ENCODE measurements at places on chromosomes 7 and 10.

GRCh38 chr10:60834401-60834800 lies 56.1 kb downstream of the CDK1 start:
- DNase-seq = no peak

DNA sequence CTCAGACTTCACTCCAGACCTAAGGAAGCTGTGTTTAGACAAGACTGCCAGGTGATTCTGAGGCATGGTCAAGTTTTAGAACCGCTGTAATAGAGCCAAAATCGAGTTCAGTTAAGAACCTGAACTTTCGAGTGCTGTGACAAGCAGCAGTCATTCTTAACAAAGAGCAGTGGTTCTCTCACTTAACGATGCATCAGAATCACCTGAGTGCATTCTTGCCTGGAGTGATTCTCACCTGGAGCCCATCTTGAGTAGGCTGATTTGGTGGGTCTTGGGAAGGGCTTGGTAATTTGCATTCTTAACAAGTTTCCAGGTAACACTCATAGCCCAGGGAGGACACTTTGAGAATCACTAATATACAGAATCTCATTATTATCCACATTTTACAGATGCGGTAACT lies 44.7 kb downstream of the PLXNA4 start:
- no peak for DNase-seq

DNA sequence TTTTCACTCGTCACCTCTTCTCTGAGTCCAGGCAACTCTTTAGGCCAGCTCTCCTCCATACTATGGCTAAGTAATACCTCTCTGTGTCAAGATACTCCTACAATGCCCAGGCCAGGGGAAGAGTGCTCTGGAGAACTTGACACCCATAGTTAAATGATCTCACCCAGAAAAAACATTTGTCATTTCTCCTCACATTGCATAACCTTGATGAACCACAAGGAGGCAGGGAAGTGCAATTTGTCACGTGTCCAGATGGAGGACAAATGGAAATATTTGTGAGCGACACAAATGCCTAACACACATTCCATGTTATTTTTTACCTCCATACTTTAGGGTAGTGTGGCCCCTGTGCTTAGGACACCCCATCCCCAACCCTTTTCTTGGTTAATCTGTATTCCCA lies 78.3 kb downstream of the HTR7 start:
- no peak for DNase-seq

- DNase-seq = no peak
Measured at GRCh38 chr10:23368816-23369640, 24.4 kb upstream of the C10orf67 start.

DNA sequence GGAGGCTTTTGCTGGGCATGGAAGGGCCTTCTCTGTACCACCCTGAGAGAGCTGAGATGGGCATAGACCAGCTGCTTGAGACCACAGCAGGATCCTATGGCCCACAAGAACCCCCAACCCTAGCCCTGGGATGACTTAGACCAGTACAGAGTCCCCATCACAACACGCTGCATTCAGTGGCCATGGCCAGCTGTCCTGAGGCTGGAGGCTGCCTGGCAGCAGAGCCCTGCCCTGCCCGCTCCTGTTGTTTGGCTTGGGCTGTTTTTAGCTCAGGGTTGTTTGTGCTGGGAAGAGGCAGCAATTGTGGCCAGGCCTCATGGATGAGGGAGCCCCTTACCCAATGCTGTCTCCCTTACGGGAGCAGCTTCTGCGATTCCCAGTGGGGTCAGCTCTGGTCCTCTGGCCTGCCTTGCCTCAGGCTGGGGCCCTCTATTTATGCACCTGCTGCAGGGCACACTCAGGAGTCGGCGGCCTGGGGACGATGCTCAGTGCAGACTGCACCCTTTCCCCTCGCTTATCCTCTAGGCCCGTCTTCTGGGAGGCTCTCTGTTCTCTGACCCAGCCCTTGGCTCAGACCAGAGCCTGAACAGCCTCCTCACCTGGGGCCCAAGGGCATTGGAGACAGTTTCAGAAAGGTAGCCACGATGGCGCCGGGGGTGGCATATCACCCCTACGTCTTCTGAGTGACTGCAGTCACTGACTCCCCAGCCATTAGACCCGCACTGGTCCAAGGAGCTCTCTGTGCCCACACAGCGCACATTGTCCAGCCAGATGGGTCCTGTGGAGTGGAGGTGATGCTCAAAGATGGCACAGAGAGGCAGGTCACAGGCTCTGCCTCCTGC lies 6.3 kb downstream of the LOXL4 start:
- no peak for DNase-seq

DNA sequence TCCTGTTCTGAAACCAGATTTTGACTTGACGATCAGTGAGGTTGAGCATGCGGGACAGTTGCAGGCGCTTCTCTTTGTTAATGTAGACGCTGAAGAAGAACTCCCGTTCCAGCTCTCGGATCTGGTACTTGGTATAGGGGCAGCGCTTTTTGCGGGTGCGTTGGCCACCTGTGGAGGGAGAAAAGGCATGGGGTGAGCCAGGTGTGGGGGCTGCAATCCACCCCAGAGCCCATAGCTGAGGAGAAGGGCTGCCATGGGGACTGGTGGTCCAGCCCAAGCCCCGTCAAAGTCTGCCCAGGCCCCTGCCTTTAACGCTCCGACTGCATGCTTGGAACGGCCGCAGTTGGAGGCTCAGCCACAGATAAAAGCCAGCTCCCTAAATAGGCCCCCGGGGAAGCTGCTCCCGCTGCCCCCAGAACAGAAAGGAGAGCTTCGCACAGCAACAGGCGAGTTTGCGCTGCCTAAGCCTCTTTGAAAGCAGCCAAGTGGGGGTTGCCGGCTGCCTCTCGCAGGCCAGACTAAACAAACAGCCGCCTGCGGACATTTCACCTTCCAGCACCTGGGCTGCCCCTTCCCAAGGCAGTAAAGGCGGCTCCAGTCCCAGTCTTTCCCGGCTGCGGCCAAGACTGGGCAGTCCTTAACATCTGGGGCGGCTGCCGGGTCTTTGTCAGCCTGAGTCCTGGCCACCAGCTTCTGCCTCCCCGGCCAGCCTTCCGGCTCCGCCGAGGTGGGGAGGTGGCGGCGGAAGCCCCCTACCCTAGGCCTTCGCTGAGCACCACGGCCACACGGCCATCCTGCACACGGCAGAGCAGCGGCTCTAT lies 2.0 kb downstream of the HOXA11 start:
- DNase-seq = peak; percentile 37

GRCh38 chr10:116085323-116085722 lies 187.7 kb downstream of the GFRA1 start:
- no peak for DNase-seq

DNA sequence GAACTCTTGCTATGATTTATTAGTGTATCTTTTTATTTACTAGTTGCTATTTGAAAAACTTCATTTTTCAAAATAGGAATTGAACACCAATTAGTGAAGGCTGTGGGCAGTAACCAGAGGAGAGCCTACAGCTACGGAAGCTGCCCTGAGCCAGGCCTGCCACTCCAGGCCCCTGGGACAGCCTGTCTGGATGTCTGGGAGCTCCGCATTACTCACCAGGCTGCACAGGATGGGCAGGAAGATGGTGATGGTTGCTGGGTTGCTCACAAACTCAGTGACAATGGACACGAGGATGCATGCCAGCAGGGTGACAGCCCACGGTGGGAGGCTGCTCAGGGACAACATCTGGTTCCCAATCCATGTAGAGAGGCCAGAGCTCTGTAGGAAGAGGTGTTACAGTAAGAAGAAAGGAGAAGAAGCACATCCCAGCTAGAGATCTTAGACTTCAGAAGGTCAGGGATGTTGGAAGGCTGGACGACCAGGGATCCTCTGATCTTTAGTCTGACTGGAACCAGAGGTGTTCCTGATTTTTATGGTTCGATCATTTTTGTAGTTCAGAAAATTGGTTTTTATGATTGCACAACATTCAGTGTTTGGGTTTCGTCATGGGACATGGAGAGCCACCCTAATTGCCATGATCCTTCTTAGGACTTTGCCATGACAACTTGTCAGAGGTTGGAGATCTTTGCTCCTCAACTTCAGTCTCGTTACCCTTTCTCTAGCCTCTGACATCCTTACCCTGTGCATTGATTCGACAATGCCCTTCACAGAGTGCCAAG lies 23.2 kb downstream of the STMP1 start:
- no peak for DNase-seq

DNA sequence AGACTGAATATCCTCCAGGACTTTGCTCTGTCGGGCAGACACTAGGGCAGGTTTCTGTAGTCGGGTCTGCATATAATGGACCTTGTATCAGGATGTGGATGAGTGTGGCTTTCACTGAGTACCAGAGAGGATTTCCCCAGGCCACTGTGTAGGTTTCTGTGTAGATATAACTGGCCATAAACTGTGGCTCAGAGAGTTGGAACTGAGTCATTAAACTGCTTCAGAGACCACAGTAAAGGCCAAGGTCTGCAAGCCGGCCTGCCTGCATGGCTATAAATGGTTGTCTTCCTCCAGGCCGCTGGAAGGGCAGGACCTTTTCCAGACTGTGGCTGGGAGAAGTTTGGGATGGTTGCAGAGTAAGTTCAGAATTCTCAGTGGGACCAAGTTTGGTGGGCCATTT lies 16.9 kb downstream of the ZNF92 start:
- DNase-seq = no peak

DNA sequence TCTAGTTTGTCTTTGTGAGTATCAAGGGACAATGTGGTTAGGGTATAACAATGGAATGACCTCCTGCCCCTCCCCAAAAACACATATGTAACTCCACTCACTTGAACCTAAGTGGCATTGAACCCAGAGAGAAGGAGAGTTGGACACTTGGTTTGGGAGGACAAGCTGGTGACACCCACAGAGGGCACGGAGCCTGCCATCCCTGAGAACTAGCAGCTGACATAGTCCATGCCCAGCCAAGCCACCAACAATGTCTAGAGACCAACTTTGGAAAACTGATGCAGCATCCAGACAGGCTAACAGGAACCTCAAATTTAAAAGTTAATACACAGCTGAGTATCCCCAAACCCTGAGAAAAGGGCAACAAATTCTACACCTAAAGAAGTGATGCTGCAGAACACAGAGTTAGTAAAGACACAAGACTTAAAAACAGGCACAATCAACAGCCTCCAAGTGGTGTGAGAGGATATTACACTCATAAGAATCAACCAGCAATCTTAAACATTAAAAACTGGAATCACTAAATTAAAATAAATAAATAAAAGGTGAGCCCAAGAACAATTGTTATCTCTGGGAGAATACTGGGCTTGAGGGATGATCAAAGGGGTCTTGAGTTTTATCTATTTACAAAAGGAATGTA lies 27.2 kb downstream of the NUDCD3 start:
- DNase-seq = no peak

DNA sequence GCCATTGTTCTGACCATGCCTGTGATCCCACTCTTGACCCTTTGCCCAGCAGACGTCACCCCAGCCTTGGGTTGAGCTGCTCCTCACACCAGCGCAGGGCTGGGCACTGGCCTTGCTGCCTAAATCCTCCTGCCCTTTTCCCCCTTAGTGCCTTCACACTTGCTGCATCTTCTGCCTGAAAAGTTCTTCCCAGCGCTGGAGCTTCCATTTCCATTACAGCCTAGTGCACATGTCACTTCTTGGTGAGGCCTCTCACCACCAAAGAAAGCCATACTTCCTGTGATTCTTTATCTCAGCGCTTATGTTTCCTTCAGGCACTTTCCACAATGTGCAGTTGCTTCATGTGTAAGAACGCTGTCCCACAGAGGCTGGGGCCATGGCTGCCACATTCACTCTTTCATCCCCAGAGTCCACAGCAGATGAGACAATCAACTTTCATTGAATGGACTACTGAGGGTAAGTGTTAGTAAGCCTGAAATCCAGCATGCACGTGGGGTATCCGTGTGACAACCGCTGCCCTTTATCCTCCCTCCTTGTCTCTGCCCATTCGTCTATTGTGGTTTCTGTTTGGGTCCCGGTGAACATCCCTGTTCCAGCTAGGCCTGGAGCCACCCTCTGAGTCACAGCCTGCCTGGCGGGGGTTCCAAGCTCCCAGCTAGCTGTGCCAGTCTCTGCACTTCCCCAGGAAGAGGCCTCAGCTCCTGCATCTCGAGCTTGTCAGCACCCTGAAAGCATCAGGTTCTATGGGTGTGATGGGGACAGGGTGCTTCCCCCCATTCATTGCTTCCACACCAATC lies 37.3 kb downstream of the ADRA2A start:
- no peak for DNase-seq

- DNase-seq = no peak
Measured at GRCh38 chr7:77269360-77270093, 69.9 kb upstream of the FGL2 start.

- DNase-seq = no peak
Measured at GRCh38 chr7:77185866-77186265, 13.8 kb downstream of the FGL2 start.

DNA sequence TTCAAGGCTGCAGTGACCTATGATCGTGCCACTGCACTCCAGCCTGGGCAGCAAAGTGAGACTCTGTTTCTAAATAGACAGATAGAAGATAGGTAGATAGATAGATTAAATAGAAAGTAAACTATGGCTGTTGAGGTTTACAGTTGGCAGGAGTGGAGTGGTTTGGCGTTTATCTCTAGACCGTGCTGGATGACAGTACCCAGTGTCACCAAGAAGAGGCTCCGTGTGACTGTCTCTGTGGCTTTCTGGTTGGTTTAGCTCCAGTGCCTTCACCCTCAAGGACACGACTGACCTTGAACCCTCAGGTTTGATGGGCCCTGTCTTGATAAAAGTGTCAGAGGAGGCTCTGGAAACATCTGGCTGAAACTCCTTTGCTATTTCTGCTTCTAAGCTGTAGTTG lies 31.7 kb downstream of the CHST12 start:
- DNase-seq = no peak

DNA sequence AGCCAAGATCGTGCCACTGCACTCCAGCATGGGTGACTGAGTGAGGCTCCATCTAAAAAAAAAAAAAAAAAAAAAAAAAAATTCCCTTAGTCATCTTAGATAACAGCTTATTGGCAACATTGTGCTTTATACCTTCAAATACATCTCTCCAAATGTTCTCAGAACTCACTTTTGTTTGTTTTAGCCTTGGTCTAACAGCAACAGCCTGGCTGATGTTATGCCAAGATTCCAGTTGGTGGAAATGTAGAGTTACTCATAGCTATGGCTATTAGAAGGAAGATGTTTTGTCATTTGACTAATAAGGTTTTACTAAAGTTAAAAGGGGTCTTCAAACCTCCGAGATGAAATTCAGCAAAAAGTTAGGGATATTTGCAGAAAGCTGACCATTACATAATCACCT lies 481.4 kb downstream of the NEBL start:
- no peak for DNase-seq

DNA sequence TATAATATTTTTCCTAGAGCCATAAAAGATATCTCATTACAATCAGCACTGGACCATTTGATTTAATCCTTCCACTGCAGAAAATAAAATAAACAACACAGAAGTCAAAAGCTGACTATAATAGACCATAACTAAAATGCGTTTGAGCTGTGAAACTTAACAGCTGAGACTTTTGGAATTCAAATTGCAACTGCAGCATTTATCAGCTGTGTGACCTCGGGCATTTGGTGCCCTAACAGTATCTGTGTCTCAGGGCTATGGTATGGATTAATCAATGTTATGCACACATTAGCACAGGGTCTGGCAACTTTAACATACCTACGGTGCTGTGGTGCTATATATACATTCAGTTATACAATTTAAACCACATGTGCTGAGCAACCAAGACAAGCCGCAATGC lies 160.1 kb downstream of the COL28A1 start:
- no peak for DNase-seq

Measured in NCI-H1105 (cell line).